ENCODE measurements at places on chromosomes 2 and 18.
A peak's percentile ranks its signal among the peaks of the same experiment; 100 is the strongest.

DNA sequence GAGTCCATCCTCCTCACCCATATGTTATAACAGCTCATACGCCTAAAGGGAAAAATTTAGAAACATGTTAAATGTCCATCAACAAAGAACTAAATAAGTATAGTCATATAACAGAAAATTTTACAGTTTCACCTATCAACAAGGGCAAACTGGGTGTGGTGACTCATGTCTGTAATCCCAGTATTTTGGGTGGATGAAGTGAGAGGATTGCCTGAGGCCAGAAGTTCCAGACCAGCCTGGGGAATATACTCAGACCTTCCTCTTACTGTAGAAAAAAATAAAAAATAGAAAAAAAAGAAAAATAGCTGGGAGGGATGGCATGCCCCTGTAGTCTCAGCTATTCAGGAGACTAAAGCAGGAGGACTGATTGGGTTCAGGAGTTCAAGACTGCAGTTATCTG is 48.3 kb upstream of the GULP1 start:
- DNase-seq, result no peak
- no peak overlapping the region for H3K27ac ChIP-seq
- no peaks in the 10 kb centered on the region for H3K36me3 ChIP-seq
- H3K27me3 ChIP-seq, result no peaks in the 10 kb centered on the region
- H3K4me3 ChIP-seq, result no peak overlapping the region
- no peaks in the 10 kb centered on the region for H3K4me1 ChIP-seq

GRCh38 chr2:67895227-67895941 is 167.4 kb downstream of the C1D start:
- H3K4me1 ChIP-seq, result no peaks in the 10 kb centered on the region
- H3K27me3 ChIP-seq, result no peaks in the 10 kb centered on the region
- H3K4me3 ChIP-seq, result no peak overlapping the region

DNA sequence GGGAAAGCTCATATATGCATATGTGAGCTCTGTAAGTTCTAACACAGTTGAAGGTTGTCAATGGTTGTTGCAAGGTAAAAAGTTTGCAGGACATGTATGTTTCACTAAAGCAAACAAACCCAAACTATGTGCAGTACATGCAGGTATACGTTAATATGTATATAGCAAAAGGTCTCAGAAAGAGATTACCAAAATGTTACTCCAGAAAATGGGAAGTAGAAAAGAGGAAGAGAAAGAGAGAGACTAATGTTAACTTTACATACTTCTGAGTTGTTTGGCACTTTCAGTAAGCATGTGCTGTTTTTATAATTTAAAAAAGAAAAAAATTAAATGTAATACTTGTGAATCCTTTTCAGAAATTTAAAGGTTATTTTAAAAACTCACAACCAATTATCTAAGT is 32.8 kb upstream of the PEX13 start:
- DNase-seq, result no peak
- H3K27me3 ChIP-seq, result no peaks in the 10 kb centered on the region
- H3K27ac ChIP-seq, result no peak overlapping the region
- H3K36me3 ChIP-seq, result no peaks in the 10 kb centered on the region
- H3K4me3 ChIP-seq, result no peak overlapping the region
- H3K4me1 ChIP-seq, result no peaks in the 10 kb centered on the region

GRCh38 chr18:8972116-8972515 is 130.4 kb upstream of the NDUFV2 start:
- no peaks in the 10 kb centered on the region for H3K36me3 ChIP-seq
- H3K4me1 ChIP-seq, result no peaks in the 10 kb centered on the region
- no peak overlapping the region for H3K4me3 ChIP-seq
- no peak for DNase-seq
- H3K27me3 ChIP-seq, result no peaks in the 10 kb centered on the region

DNA sequence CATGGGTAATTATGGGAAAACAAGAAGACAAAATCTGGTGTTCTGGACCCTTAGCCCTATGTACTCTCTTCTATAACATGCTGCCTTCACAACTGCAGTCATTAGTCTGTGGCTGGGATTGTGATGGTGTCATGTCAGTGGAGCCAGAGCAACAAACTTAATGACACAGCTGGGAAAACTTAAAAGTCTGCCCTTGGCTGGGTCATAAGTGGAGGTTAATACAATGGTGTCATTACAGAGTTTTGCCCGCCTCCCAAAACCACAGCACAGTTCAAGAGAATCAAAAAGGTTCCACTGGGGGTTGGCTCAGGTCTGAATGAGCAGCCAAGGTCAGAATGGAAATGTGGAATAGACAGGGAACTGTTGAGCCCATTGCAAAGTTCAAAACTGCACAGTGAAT is 455.7 kb upstream of the PIK3C3 start:
- H3K36me3 ChIP-seq, result no peaks in the 10 kb centered on the region
- no peaks in the 10 kb centered on the region for H3K4me1 ChIP-seq
- H3K4me3 ChIP-seq, result no peak overlapping the region
- no peak overlapping the region for H3K27ac ChIP-seq

- H3K27me3 ChIP-seq, result no peaks in the 10 kb centered on the region
- no peaks in the 10 kb centered on the region for H3K36me3 ChIP-seq
- DNase-seq, result no peak
- H3K4me1 ChIP-seq, result no peaks in the 10 kb centered on the region
- no peak overlapping the region for H3K4me3 ChIP-seq
- H3K27ac ChIP-seq, result no peak overlapping the region
These were observed 29.2 kb upstream of the ALLC start for GRCh38 chr2:3628800-3629199.

- no peak overlapping the region for H3K27ac ChIP-seq
- H3K4me3 ChIP-seq, result peak overlapping the region; percentile 58
- H3K27me3 ChIP-seq, result no peaks in the 10 kb centered on the region
These were observed 516 bp upstream of the DOCK10 start for GRCh38 chr2:225042800-225043167.

GRCh38 chr18:22282311-22283115 is 113.1 kb downstream of the GATA6 start:
- no peaks in the 10 kb centered on the region for H3K36me3 ChIP-seq
- no peak overlapping the region for H3K4me3 ChIP-seq
- no peaks in the 10 kb centered on the region for H3K4me1 ChIP-seq
- DNase-seq, result no peak
- H3K27ac ChIP-seq, result peak overlapping the region; percentile 76
